ENCODE measurements at places on chromosomes 5 and 9.

DNA sequence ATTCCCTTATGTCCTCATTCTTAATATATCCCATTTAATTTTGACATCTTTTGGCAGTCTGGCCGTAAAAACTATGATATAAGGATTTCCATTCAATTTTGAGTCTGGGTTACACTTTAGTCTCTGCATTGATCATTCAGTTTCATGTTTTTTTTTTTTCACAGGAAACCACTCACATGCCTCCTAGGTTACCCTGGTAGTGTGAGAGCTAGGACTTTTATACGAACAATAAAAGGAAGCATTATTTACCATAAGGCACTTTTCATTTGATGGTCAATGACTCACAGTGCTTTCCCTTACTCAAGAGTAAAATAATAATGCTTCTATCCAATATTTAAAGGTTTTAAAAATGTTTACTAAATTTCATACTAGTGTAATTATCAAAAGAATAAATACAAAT, 16.4 kb upstream of the DMAC1 start:
- no peak for DNase-seq

GRCh38 chr5:74945561-74946165, 79.5 kb upstream of the FAM169A start:
- no peak for DNase-seq

DNA sequence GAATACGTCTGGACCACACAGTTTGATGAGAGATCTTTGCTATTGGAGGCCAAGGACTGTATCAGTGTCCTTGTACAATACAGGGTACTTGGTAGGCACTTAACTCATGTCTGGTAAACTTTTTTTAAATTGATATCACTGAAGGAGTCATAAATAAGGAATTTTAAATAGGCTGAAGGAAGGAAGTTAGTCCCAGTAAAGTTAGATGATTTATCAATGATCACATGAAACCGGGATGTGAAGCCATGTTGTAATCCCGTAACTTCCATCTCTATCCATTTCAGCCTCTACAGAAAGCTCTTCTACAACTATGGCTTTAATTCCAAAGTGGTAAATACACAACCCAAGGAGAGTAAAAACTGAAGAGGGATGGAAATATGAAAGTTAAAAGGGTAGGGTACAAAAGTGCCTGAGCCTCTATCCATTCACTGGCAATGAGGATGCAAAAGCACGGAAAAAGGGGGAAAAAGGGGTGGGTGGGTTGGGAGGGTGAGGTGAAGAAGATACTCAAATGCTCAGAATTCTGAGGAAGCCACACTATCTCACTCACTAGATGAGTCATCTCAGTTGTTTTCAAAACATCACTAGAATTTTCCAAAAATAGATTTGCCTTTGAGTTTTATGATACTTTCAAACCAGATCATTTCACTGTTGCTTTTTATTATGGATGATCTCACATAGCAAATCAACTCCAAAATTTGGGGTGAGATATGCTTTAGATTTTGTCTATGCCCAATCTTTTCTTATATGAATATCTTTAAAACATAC, 1053.5 kb downstream of the NR2F1-AS1 start:
- peak; percentile 62 for DNase-seq

- DNase-seq: no peak
These were observed 286.8 kb downstream of the PBX3 start for GRCh38 chr9:126033956-126034355.

DNA sequence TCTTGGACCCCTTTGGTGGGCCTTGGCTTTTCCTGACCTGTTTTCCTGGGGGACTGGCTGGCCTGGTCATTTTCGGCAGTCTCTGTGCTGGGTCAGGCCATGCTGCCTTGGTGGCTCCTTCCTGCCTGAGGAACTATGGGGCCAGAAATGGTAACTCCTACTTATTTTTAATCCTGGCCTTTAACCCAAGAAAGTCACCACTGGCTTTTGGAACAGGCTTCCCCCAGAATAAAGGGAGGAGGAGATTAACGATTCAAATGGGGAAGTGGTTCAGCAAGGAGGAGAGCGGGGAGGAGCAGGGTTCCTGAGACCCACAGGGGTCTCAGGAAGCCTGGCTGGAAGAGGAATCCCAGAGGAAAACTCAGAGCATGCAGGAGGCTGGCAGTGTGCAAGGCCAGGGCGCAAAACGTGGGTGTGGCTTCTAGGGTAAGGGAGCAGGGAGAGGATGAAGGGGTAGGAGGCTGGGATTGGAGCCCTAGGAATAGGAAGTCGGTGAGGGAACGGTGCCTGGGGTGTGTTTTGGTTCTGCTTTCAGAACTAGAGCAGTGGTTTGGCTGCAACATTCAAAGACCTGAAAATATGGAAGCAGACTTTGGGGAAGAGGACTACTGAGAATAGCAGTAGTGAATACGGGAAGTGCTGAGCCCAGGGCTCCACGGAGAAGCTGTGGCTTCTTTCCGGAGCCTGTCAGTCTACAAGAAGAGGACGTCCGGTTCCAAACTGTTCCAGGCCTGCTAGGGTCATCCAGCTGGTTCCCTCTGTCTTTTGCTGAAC, 271.1 kb upstream of the KLF4 start:
- no peak for DNase-seq

DNA sequence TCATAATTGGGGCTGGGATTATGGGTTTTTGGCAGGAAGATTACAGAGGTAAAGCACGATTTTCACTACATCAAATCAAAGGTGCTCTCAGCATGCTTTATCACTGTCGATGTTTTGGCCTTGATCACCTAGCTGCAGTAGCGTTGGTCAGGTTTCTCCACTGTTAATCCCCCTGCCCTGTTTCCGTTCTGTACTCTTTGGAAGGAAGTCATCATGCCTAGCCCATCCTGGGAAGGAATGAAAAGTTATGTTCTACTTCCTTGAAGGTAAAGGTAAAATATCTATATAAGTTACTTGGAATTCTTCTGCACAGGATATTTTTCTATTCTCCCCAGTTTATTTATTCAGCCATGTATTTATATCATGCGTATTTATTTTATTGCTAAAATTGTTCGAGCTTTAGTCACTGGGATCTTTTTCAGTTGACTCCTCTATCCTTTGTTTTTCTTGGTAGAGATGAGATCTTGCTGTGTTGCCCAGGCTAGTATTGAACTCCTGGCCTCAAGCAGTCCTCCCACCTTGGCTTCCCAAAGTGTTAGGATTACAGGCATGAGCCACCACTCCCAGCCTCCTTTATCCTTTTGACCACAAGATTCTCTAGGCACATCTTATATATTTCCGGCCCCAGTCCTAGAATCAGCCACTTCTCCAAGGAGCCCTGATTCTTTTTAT, 25.3 kb downstream of the FAF2 start:
- DNase-seq: no peak

DNA sequence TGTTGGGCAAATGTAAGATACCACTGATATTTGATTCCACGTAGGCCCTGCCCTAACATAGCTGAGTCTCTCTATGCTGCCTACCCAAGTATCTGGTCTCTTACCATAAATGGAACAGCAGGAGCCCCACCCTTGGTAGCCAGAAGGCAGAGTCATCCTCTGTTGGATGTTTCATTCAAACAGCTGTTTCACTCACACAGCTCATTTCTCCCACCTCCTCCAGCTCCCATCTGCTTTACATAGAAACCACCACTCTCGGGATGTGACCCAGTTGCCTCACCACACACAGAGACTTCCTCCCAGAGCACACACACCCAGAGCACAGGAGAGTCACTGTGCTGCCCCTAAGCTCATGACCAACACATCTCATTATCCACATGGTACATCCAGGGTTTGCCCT, 165.3 kb downstream of the TMEM167A start:
- DNase-seq: no peak

DNA sequence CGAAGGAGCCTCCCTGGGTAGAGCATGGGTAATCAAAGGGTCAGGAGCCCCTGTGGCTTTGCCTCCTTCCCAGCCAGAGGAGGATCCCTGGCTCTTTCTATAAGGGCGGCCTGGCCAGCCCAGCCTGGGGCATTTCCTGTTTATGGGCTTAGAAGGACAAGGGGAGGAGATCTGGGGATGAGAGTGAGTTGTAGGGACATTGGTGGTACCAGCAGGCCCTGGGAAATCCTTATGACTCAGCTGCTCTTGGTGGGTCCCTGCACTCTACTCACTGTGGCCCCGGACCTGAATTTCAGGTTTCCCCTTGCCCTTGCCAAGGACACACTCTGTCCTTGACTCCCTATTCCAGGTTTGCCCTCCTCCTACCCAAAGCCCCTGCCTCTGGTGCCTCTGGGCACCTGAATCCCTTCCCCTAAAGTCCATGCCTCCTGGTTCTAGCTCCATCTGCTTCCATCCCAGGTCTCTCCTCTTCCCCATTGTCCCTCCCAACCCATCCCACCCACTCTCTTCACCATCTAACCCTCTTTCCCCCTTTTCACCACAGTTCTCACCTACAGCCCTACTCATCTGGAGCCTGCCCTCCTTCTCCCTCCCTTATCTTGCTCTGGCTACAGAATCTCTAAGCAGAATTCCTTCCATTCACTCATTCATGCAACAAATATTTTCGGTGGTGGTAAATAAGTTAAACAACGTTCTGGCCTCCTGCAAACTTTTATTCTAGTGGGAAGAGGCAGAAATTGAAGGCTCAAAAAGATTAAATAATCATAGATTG, 34.9 kb downstream of the PCDH1 start:
- DNase-seq: no peak

DNA sequence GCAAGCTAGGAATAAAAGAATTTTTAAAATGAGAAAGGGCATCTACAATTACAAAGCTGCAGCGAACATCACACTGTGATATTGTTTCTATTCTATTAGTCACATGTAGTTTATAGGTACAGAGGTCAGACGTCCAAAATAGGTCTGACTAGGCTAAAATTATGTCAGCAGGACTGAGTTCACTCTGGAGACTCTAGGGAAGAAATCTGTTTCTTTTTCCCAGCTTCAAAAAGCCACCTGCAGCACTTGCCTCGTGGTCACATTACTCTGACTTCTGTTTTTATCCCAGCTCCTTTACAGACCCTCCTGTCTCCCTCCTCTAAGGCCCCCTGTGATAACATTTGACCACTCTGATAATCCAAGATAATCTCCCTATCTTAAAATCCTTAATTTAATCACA, 5.1 kb upstream of the CKS2 start:
- no peak for DNase-seq

DNA sequence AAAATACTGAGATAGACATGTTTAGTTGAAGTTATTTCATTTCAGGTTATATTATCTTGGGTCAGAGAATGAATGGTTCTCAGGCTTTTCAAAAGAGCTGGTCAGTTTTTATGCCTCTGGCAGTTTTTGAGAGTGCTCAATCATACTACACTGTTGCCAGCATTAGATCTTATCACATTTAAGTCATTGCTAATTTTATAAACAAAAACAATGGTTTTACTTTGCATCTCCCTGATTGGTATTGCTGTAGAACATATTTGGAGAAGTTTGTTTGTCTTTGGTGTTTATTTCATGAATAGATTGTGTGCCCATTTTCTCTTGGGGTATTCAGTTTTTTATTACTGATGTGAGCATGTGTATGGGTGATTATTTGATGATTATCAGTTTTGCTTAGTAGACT, 1.5 kb downstream of the CATSPER3 start:
- DNase-seq: no peak

Data from MM.1S (cell line).